ENCODE measurements at places on chromosomes 3 and 15. TPM values are rescaled to one million over a fixed set of nuclear protein-coding genes. Genes with fewer than 3 reads are reported as not detected.

C15orf62 gene
- total RNA-seq, result 0.53 TPM

LRRK1 gene
- total RNA-seq, result 6.3 TPM

ARHGEF26 gene
- total RNA-seq, result 0.13 TPM

ZSCAN29 gene
- total RNA-seq, result 14.6 TPM

CASR gene
- total RNA-seq, result not detected

ALDH1A2 gene
- 4.0 TPM for total RNA-seq

MASP1 gene
- 0.46 TPM for total RNA-seq

- DNase-seq, result no peak
Measured at GRCh38 chr15:72153269-72154000, 35.2 kb downstream of the SENP8 start.

GRCh38 chr3:8458711-8459110, 42.9 kb upstream of the LMCD1 start:
- DNase-seq, result no peak

DNA sequence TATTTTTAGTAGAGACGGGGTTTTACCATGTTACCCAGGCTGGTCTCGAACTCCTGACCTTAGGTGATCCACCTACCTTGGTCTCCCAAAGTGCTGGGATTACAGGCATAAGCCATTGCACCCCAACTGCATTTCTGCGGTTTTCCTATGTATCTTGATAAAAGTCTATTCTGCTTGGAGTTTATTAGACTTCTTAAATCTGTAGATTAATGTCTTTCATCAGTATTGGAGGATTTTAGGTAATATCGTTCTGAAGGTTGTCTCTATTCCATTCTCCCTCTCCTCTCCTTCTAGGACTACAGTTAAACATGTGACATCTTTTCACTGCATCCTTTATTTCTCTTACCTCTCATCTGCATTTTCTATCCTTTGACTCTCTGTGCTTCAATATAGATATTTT, 46.3 kb upstream of the GCNT3 start:
- DNase-seq, result no peak

- no peak for DNase-seq
Measured at GRCh38 chr3:111571907-111572460, 23.2 kb downstream of the ZBED2 start.

GRCh38 chr3:112010636-112011035, 11.9 kb downstream of the TAGLN3 start:
- DNase-seq, result no peak

DNA sequence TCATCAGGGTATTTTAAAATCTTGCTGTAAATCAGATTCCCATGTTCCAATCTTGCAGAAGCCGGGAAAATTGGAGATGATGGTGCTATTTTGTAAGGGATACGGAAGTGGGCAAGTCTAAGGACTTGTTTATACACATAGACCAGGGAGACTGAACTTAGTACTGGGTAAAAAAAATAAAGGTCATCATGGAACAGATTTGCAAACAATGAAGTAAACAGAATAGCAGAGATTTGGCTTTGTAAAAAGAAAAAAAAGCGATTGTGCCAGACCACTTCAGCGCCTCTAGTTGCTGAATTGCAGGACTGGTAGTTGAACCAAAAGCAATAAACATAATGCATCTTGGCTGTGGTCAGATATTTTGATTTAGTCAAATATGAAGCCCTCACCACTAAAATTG, 229.1 kb downstream of the TP63 start:
- no peak for DNase-seq

- no peak for DNase-seq
Measured at GRCh38 chr15:70275461-70276138, 177.9 kb upstream of the TLE3 start.

GRCh38 chr3:32484436-32484835, 18.2 kb downstream of the CMTM6 start:
- no peak for DNase-seq

GRCh38 chr3:33364060-33364459, 76.1 kb downstream of the UBP1 start:
- DNase-seq, result no peak

GRCh38 chr3:172973799-172974198, 167.2 kb downstream of the SPATA16 start:
- no peak for DNase-seq

DNA sequence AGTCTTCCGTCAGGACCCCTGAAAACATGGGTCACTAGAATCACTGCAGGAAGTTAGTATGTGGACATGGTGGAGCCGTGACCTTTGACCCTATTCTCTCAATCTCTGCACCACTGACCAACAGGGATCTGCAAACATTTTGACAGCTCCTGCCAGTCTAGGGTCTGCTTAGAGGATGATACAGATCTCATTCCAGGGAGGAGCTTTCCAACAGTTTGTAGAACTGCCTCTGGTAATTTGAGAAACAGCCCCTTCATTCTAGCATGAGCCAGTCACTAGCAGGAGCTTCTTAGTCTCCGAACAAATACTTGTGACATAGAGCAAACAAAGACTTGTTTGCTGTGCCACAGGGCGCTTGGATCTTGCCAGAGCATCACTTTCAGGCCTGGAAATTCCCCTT, 270.3 kb upstream of the CFAP20DC start:
- DNase-seq, result no peak
